ENCODE measurements at places on chromosomes 16 and 17.
A peak's percentile ranks its signal among the peaks of the same experiment; 100 is the strongest.

- no peak for DNase-seq
These were observed 9.8 kb upstream of the TBX2 start for GRCh38 chr17:61389670-61390478.

GRCh38 chr16:67184995-67185650 is 1.4 kb upstream of the MATCAP1 start:
- peak; percentile 93 for DNase-seq

DNA sequence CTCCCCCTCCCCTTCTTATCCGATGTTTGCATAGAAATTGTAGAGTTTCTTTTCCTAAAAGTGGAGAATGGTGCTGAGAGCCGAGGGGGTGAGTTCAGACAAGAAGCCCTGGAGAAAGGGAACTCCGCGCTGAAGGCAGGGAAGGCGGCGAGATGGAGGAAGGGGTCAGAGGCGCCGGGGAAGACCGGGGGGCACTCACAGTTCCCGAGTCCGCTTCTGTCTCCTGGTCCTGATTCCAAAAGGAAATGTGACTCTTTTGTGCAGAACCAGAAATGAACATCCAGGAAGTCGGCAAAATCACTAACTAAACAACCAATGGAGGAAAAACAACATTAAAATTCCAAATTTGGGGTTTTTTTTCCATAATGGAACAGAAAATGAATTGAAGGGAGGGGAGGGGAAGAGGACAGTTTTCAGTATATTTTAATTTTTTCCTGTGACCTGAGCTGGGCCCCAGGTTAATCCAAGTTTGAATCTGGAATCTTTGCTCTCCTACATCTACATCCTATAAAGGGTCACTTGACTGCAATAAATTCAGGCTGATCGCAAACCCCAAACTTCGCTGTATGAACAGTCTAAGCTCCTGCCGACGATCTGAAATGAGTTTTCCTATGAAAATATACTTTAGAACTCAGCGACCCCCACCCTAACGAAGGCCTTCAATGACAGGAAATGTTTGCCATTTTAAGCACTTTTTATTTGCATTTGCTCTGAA is 252.3 kb downstream of the C16orf95 start:
- DNase-seq: peak; percentile 55

GRCh38 chr17:70446446-70446845 is 277.1 kb downstream of the KCNJ2 start:
- DNase-seq: no peak

- no peak for DNase-seq
These were observed 122.8 kb downstream of the SMG6 start for GRCh38 chr17:2180768-2181167.

DNA sequence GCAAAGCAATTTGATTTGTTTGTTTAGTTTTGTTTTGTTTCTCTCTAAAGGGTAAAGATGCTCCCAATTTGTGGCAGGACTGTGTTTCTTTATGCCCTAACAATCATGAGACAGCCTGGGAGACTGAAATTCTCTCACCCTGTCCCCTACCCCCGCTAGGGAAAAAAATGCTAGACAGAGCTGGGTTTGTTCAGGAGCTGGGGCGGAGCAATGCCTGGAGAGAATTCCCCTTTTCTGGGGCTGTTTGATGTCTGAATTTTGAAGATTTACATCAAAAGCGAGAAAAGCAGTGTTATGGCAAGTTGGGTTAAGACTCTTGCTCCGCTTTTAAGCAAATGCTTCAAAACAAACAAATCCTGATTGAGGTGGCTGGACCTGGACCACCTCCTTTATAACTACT is 8.4 kb downstream of the MAF start:
- no peak for DNase-seq

GRCh38 chr17:33945646-33946546 is 309.2 kb upstream of the CCL2 start:
- DNase-seq: no peak

DNA sequence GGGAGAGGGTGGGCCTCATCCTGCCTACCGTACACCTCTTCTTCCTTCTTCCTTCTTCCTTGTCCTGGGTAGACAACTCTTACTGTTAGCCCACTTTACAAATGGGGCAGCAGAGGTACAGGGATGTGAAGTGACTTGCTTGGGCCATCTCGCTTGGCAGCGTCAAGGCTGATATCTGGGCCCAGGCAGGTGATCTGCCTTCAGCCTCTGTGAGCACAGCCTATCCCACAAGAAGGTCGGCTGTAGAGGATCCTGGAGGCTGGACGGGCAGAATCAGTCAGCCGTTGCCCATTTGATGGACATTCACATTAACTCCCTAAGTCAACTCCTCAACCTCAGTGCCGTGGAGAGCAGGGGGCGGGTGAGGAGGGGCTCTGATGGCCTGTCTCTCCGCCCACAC is 317.3 kb downstream of the CPPED1 start:
- peak; percentile 57 for DNase-seq

- DNase-seq: no peak
These were observed 5.8 kb downstream of the WIPF2 start for GRCh38 chr17:40224718-40225550.

DNA sequence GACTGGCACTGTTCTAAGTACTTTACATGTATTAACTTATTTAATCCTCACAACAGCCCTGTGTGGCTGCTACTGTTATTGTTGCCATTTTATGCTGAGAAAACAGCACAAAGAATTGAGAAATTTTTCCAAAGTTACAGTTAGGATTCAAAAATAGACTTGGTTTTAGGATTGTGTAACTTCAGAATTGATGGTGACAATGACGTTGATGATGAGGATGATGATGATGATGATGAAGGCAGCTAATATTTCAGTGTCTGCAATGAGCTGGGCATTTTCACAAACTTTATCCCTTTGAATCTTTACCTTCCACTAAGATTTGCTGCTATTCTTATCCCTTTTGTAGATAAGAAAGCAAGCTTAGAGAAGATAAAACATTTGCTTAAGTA is 22.1 kb downstream of the PRKCB start:
- no peak for DNase-seq

DNA sequence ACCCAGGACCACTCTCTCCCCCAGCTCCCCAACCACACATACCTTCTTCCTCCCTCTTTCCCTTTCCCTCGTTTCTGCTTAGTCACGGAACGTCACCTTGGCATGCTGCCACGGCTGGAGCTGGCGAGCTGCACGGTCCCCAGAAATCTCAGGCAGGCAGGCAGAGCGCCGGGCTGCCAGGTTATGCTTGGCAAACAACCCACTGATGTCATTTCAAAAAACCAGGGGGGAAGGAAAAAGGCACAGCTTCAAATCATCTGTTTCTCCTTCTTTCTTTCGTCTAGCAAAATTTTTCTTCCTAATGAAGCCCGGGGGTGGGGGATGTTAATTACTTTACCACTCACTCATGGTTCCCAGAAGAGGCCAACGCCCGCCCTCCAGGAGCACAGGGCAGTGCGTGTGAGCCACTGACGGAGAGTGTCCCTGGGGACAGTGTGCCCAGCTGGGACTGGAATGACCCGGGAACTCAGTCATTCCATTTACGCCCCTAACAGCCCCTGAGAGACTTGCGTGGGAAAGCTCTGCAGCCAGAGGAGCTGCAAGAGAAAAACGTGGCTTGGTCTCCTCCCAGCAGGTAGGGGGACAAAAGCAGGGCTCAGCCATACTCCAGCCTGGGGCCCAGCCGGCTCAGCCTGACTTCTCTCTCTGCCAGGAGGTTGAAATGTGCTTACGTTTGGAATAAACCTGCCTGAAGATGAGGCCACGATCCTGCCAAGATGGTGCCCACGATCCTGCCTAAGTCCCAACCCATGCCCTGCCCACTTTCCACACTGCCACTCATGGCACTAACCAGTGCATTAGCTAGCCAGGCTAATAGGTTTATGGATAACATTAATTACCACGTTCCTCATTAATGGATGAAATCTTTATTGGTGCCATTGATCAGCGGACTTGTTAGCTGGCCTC is 198.9 kb downstream of the ZFHX3 start:
- peak; percentile 93 for DNase-seq

DNA sequence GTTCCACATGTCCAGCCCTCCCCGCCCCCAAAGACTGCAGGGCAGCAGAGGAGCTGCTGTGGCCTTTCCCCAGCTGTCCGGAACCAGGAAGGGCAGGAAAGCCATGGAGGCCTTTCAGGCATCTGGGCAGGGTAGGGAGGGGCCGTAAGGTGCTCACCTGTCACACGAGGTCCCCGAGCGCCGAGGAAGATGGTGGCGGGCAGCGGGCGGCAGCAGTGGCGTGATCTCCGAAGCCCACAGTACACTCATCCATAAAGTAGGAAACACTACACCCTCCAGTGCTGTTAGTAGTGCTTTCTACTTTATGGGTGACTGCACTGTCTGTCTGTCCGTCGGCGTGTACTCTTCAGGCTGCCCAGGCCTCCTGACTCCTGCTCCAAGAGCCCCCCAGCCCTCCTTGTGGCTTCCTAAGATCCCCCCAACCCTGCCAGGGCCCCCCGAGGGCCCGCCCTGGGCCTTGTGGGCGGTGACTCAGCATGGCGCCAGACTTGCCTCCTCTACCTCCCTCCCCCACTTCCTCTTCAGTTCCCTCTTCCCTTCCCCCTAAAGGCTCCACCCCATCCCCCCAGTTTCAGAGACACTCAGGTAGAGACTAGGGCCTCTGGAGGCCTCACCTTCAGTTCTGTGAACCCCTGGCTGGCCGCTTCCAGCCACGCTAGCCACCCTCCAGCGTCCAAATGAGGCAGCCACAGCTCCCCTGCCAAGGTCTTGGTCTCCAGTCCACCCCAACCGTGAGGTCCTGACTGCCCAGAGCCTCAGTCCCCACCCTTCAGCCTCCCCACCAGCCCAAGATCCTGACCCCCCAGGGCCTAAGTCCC is 2.6 kb upstream of the TSPOAP1 start:
- peak; percentile 86 for DNase-seq

- no peak for DNase-seq
These were observed 33.3 kb downstream of the JPH3 start for GRCh38 chr16:87635541-87636049.

DNA sequence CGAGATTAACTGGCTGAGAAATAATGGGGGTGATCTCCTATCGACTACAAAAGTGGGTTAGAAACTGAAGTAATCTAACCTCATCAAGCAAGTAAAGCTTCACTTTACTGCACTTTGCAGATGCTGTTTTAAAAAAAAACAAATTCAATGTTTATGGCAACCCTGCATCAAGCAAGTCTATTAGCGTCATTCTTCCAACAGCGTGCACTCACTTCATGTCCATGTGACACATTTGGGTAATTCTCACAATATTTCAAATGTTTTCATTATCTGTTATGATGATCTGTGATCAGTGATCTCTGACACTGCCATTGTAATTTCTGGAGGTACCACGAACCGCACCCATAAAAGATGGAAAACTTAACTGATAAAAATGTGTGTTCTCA is 70.8 kb downstream of the KANSL1 start:
- no peak for DNase-seq

- peak; percentile 93 for DNase-seq
These were observed at the start of gene IRX3 for GRCh38 chr16:54286366-54287130. Gene IRX3, minus strand, starts transcription at chr16:54286787. Its CDS starts 737 bp downstream, at chr16:54286050.

DNA sequence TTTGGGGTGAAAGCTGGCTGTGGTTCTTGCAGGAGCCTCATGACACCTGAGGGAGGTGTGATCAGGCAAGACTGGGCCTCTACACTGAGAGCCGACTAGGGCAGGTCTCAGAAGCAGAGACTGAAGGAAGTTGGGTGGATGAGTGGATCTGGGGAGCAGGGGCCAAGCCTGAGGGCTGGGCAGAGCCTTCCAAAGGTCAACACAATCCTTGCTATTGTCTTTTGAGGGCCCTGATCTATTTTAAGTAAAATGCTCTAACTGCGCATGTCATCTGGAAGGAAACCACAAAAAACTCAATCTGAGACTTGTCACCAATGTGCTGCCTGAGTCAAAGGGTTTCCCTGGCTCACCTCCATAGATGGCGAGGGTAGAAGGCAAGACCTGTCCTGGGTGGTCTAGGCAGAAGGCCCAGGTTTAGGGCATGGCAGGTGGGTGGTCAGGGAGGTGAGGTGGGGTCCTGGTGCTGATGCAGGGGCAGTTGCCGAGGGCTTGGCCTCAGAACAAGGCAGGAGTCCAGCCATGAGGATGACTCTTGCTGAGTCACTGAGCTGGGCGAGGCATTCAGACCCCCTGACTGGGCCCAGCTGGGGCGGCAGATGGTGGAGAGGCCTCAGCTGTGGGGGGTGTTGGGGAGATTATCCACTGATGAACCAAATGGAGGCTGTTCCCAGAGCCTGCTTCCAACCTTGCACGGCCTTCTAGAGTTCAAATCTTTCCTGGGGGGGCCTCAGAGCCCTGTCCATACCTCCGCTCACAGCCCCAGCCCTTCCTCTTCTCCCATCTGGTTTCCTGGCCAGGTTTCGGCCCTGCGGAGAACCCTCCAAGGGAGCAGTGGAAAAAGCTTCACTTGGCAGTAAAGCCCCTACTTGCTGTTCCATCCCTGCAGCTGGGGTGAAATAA is 5.1 kb downstream of the MVP start:
- DNase-seq: no peak

- DNase-seq: no peak
These were observed 23.7 kb upstream of the NPTX1 start for GRCh38 chr17:80499961-80500665.

- no peak for DNase-seq
These were observed 677 bp downstream of the CBX1 start for GRCh38 chr17:48100591-48101011.

GRCh38 chr16:67660564-67661028 is at the start of gene PARD6A:
Gene PARD6A, plus strand, starts transcription at chr16:67660960. Its CDS starts 79 bp downstream, at chr16:67661039.
- peak; percentile 98 for DNase-seq

GRCh38 chr17:29061036-29061435 is 18.1 kb downstream of the PIPOX start:
- no peak for DNase-seq

DNA sequence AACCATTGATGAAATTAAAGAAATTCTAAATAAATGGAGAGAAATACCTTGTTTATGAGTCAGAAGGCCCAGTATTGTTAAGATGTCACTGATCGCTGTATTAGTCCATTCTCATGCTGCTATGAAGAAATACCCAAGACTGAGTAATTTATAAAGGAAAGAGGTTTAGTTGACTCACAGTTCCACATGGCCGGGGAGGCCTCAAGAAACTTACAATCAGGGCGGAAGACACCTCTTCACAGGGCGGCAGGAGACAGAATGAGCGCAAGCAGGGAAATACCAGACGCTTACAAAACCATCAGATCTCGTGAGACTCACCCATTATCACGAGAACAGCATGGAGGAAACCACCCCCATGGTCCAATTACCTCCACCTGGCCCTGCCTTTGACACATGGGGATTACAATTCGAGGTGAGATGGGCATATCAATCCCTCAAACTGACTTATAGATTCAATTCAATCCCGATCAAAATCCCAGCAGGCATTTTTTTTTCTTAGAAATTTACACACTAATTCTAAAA is 157.2 kb downstream of the ENGASE start:
- DNase-seq: no peak
